Peyer's patch (tissue), 4 donors: ENCODE measurements at places on chromosomes 6 and 20. TPM values are rescaled to one million over a fixed set of nuclear protein-coding genes. Genes with fewer than 3 reads are reported as not detected.

LY6G6F gene
- not detected for total RNA-seq

ZBTB46 gene
- 2.8 TPM for total RNA-seq

PDCD2 gene
- 65.0 TPM for total RNA-seq

ASCC3 gene
- 21.1 TPM for total RNA-seq

NELFCD gene
- 98.2 TPM for total RNA-seq

DNA sequence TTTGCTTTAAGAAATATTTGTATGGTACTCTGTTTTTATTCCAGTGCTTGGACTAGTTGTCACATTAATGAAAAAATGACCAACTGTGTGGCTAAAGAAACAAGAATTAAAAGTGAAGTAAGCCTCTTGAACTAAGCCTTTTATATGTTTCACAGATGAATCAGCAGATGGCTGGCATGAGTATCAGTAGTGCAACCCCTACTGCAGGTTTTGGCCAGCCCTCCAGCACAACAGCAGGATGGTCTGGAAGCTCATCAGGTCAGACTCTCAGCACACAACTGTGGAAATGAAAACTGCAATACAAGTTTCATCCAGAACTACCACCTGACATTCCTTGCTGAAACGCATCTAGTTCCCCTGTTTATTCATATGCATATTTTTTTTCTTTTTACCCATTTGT, 96.8 kb downstream of the B3GAT2 start:
- no peak for DNase-seq

DNA sequence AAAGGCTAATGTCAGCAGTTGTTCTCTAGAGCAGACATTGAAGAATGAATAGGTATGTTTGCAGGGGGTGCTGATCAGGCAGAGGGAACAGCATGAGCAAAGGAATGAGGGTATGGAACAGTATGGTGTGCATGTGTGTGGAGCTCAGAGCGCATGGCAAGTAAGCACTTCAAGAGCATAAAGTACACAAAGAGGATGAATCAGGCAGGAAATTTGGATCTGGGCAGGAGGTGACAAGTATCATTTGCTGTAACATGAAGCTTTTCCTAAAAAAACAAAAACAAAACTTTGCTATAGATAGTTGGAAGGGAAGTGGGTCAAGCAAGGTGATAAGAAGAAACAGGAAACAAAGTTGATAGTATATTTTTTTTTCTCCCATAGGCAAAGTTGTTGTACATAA, 746.8 kb downstream of the HDGFL1 start:
- no peak for DNase-seq

DNA sequence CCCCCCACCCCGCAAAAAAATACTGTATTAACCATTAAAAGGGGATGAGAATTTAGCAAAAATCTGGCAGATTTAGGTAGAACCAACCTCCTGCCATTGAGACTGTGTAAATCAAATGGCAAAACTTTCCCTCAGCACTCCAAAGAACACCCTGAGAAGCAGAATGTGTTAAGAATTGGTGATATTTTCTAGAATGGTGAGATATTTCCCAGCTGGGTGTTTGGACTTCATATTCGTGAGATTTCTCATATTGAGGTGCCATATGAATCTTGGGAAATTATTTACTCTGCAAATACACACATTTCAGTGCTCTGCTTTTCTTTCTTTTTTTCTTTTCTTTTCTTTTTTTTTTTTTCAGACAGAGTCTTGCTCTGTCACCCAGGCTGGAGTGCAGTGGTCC, 66.3 kb upstream of the FOXO3 start:
- no peak for DNase-seq

- no peak for DNase-seq
These were observed 435.4 kb upstream of the KHDRBS2 start for GRCh38 chr6:62721408-62721807.

GRCh38 chr6:139439349-139439748, 64.9 kb upstream of the CITED2 start:
- DNase-seq = no peak

DNA sequence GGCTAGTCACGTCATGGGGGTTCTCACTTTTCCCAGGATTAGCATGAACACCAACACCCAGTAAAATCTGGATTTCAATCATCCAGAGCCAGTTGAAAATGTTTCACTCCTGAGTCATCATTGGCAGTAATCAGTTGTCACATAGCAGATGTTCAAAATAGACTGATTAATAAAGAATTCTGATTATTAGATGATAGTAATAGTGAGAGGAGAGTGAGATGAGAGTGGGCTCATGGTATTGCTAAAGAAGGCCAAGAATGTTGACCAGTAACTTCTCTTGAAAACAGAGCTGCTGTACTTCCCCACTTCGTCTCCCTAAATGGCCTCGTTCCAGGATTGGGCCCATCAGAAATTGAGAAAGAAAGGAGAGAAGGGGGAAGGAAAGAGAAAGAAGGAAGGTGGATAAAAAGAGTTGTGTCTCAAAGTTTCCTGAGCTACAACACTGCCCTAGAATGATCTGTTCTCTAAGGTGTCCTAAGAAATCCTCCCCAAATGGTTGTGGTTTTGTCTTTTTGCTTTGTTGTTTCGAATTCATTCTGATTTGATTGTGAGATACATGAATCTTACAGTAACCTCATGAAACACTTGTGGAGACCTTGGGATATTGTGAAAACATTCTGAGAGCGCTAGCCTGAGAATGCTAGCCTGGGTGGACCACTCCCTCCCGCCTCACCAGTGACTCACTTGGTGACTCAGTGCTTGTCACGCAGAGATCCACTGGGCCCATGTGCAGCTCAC, 502.2 kb upstream of the JARID2 start:
- DNase-seq = peak; percentile 79

- no peak for DNase-seq
These were observed 845 bp upstream of the MARCKS start for GRCh38 chr6:113856375-113856624.

GRCh38 chr6:140225701-140226436, 851.4 kb upstream of the CITED2 start:
- no peak for DNase-seq

GRCh38 chr6:29561606-29562181, 2.2 kb upstream of the UBD start:
- DNase-seq = no peak

GRCh38 chr6:10838794-10839333, 525 bp upstream of the MAK start:
- DNase-seq = no peak

GRCh38 chr20:63137851-63138415, 78.0 kb downstream of the YTHDF1 start:
- DNase-seq = no peak

GRCh38 chr6:42334870-42335269, 116.9 kb downstream of the TRERF1 start:
- no peak for DNase-seq

DNA sequence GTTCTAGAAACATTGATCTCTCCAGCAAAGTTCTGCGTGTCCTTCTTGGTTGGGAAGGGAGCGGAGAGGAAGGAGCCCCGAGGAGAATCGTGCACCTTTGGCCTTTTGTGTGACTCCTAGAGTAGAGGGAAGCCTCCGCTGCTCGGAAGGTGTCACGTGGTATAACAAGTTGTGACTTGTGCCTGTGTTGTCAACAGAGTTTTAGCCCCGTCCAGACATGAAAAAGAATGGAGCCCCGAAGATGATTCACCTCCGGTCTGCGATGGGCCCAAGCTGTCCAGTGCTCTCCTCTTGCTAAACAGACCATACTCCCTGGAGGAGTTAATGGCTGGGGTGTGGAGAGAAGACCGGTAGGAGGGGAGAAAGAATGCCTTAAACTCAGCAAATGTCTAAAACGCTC, 7.0 kb downstream of the EYA2 start:
- no peak for DNase-seq
